Natural killer cell (primary cell): ENCODE measurements at places on chromosomes 16 and 17. TPM values are rescaled to one million over a fixed set of nuclear protein-coding genes. Genes with fewer than 3 reads are reported as not detected.

CTRB1 gene
- total RNA-seq, result not detected

IL21R gene
- 26.5 TPM for total RNA-seq

DNA sequence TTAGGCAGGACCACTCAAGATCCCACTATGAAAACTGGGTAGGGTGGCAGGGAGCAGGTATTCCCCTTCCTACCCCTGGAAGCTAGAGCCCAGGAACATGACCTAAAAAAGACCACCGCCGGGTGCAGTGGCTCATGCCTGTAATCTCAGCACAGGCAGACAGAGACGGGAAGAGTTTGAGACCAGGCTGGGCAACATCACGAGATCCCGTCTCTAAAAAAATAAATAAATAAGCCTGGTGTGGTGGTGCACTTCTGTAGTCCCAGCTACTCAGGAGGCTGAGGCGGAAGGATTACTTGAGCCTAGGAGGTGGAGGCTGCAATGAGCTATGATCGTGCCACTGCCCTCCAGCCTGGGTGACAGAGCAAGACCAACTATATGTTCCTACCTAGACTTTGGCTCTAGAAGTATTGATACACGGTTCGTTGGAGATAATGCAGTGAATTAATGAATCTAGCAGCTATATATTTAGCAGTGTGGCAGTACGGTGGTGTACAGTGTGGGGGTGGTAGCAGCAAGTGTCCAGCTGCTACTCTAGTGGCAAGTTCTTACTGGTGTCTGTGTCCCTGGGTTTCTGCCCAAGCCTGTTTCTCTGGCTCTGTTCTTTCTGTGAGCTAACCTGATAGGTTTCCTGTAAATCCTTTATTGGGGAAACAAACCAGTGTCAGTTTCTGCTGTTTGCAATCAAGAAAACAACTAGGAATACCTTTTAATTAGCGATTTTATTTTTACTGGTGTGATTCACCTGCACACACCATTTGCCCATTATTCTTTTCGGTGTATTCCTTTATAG lies 3.3 kb upstream of the USP31 start:
- no peaks in the 10 kb centered on the region for H3K36me3 ChIP-seq
- H3K4me3 ChIP-seq, result no peak overlapping the region
- no peak for DNase-seq
- H3K27ac ChIP-seq, result no peak overlapping the region

DNA sequence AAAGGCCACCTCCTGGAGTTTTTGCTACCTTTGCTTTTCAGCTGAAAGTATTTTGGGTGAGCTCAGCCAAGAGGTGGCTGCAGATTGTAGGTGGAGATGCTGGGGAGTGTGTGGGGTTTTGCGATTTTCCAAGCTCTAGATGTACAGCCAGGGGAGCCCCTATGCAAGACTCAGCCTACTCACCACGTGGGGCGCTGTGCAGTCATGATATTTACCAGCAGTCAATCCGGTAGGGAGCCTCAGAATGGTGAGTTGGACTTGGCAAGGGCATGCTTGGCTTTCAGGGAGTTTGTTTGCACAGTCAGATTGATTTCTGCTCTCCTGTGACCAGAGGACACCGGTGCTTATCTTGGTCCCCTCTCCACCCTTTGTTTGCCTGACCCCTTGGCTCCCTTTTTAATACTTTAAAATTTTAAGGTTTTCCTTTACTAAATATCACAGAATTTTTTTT lies 175.3 kb downstream of the UTP18 start:
- H3K27ac ChIP-seq, result no peak overlapping the region
- H3K36me3 ChIP-seq, result no peaks in the 10 kb centered on the region
- H3K4me1 ChIP-seq, result no peaks in the 10 kb centered on the region

EXOC7 gene
- total RNA-seq, result 130 TPM
